A172 (cell line): ENCODE measurements at places on chromosomes 2 and 18. TPM values are rescaled to one million over a fixed set of nuclear protein-coding genes. Genes with fewer than 3 reads are reported as not detected.

DNA sequence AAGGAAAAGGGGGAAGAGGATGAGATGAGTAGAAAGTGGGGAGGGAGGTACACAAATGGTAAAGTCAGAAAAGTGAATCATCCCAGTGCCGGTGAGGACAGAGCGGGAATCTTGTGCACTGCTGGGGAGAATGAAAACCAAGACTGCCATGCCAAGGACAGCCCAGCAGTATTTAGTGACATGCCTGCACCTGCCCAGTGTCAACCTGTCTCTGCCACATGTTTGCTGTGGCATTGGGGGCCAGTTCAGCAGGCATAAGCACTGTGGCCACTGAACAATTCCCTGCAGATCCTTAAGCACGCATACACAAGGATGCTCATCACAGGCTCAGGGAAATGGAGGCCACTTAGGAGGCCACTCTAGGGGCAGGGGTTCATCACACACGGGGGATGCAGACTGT, 5.2 kb upstream of the KCNK3 start:
- no peak for DNase-seq

DNA sequence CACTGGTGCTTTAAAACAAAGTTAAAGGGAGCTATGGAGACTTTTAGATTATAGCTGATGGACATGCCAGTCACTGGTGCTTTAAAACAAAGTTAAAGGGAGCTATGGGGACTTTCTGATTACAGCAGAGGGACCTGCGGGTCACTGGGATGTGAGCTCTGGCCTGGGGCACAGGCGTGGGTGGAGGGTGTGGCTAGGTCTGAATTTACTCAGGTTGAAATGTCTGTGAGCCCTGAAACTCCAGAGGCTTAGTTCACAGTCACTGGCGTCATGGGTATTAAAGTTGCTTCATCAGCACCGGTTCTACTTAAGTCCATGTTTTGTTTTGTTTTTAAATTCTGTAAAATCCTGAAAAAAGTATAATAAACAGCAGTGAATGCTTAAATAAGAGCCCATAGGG, 49.0 kb upstream of the TMEM18 start:
- no peak for DNase-seq

GRCh38 chr2:129936334-129936934, 43.0 kb upstream of the RAB6C start:
- DNase-seq = no peak

DNA sequence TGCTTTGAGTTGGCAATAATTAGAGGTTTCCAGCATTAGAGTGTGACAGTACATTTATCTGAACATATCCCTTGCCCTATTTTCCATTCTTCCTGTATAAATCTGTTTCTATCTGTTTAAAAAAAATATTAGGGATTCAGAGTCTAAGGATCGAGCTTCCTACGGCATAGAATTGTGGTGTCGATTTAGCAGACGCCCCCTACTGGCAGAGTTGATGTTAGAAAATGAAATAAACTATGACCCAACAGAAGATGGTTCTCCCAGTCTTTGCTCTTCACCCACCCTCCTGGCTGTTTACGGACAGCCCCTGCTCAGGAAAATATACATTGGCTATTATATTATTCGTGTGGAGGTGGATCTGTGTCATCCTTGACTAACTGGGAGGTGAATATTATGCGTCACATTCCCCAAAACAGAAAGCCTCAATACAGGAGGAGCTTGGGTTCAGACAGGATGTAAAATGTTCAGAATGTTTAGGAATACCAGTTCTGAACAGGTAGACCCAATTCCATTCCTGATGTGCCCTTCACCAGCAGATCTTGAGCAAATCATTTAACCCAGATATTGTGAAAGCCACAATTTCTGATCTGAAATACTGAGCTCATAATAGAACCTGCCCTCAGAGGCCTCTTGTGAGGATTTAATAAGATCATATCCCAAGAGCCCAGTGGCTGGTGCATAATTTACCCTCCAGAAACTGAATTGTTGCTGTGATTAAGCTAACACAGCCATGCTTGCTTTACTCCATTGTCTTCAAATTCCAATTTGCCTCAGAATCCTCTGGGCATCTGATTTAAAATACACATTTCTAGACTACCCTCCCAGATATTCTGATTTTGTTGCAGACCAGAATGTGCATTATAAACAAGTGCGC, 10.8 kb upstream of the ERMN start:
- peak; percentile 40 for DNase-seq

GRCh38 chr18:54169431-54170403, 54.8 kb downstream of the MBD2 start:
- no peak for DNase-seq

DNA sequence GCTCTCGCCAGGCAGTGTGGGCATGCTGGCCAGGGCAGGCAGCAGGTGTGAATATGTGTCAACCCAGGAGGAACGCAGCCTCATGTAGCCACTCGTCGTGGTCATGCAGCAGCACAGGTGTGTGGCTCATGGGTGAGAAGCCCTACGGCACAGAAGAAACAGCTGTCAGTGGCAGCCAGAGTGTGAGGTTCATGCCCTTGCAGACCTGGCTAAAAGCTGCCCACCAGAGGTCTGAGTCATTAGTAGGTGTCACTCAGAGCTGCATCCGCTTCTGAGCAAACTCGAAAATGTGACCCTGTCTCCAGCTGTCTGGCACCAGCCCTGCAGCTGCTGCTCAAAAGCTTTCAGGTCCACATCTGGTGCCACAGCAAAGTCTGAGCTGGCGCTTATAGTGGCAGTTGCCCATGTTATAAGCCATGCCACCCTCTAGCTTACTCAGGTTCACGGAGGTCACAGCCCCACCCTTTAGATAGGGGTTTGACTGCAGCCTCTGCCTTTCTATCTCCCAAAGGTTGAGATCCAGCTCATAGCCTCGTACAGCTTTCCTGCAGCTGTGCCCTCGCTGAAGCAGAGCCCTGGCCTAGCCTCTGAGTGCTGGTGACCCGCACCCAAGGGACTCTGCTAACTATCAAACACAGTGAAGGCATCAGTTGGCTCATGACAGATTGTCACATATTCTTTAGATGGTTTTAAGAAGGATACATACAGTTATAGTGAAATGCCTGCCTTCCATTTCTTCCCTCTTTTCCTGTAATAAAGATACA, 195.0 kb downstream of the CCDC102B start:
- no peak for DNase-seq

DNA sequence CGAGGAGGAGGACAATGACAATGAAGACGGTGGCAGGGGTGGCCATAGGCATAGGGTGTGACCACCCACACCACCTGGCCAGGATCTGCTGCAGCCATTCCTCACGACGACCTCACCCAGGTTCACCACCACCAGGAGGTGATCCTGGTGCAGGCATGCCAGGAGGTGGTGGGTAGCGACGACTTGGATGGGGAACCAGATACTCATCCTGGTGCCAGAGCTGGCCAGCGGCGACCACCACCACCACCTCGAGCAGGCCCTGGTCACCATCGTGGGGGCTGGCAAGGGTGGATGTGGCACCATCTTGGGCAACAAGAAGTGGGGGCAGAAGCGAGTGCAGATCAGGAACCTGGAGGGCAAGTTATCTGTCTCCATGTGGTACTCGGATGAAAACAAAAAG, 117.1 kb upstream of the NXPH2 start:
- DNase-seq = no peak

- DNase-seq = no peak
These were observed 1178.7 kb downstream of the SUCLG1 start for GRCh38 chr2:83280391-83280790.

- DNase-seq = no peak
These were observed 49.9 kb downstream of the CD8B2 start for GRCh38 chr2:106537047-106537446.

GRCh38 chr2:144049137-144049536, 470.8 kb downstream of the ZEB2 start:
- no peak for DNase-seq

GRCh38 chr2:175180701-175181103, 808 bp downstream of the ATP5MC3 start:
- DNase-seq = peak; percentile 32

DNA sequence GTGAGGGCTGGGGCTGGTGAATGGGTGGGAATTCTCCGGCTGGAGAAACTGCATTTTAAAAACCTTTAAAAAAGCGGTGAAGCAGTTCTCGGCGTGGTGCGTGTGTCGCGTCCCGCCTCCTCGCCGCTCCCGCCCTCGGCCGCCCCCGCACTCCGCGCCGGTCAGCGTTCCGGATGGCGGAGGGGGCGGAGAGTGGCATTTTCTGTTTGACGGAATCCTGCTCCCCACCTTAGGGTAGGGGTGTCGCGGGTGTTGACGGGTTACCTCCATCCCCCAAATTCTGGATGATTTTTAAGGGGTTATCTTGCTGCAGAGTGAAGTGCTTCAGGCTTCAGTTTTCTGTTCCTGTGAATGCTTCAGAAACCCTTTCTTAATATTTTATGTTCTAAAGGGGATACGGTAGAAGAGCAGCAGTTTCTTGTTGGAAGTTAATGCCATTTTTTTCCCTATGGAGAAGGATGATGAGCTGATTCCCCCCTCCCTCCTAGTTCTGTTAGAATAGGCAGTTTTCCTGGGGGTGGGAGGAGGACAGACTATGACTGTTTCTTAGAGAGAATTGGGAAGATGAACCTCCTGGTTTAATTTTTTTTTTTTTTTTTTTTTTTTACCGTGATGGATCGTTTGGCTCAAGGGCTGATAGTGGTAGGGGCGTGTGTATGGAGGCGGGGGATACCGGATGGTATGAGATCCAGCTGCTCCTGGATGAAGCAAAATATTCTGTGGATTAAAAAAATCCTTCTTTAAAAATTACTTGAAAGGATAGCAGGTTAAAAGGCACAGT, 756 bp downstream of the ABI2 start:
- peak; percentile 33 for DNase-seq

DNA sequence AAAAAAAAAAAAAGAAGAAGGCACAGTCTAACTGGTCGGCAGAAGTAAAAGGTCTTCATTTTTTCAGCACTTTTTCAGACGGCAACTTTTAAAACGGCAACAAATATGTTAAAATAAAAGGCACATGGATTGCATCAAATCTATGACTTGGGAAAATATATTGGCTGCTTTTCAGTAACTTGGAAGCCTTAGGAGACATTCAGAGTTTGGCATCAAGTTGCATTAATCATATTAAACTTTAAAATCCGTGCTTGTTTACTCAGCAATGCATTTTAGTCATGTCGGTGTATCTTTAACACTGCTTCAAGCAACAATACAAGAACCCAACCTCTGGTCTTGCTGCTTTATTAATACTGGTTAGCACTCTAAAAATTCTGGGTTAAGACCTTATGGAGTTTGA, 111.1 kb downstream of the MEP1B start:
- no peak for DNase-seq

GRCh38 chr2:233457356-233457755, 103.1 kb downstream of the DGKD start:
- DNase-seq = no peak

GRCh38 chr2:228917220-228917619, 353.9 kb downstream of the PID1 start:
- DNase-seq = peak; percentile 54

- DNase-seq = no peak
These were observed 113.1 kb upstream of the GPC1 start for GRCh38 chr2:240322231-240322955.

DNA sequence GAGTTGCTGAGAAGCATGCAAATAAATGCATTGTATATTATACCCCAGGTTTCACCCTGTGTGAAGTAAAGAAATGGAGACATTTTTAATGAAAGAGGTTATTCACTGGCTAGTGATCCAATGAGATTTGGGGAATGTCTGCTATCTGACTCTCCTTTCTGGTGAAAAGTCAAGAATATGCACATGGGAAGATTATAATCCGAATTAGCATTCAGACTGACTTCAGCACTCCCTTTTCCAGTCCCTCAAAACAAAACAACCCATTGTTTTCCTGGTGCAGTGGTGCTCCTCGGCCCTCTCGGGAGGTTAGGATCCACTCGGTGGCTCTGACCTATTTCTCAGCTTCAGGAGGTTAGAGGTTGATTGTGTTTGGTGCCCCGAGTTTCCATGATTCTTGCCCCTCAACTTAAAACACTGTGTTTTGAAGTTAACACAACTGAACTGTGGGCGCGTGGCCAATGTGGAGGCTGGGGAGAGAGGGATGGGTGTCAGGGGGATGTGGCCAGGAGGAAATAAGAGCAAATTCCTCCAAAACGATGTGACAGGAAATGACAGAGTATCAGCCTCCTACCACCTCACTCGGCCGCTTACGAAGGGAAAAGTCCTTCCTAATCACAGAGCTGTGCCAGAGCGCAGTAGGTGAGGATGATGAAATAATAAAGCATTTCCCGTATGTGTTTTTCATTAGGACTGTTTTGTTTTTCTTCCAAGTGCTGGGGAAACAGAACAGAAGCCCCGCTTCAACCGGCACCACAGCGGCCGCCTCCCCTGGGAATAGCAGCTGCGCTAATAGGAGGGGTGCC, 440.1 kb downstream of the MTX2 start:
- DNase-seq = peak; percentile 88

DNA sequence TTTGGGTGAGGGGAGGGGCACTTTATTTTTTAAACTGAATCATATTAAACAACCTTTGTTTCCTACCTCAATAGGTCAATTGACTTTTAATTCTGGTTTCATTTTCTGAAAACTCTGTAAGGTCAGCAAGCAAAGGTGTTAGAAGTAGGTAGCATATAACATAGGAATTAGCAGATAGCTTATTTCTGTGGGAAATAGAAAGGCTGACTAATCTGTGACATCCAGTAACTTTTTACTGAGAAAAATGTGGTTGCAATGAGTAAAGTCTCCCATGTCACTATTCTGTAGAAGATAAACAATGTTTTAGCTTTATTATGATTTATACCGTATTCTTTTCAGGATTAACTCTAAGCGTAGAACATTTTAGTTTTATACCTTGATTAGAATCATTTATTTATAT, 240.4 kb downstream of the PLCL1 start:
- no peak for DNase-seq

Gene CD226
- total RNA-seq = 0.17 and 0.29 TPM in 2 replicates

Gene CHST9
- total RNA-seq = not detected in 2 replicates

Gene MPHOSPH10
- 46.4 and 64.3 TPM in 2 replicates for total RNA-seq

Gene IL36B
- 0.19 TPM in 1 of 2 replicates, not detected in the other for total RNA-seq

Gene KCNG2
- not detected in 2 replicates for total RNA-seq

Gene GPR35
- 0.17 and 2.7 TPM in 2 replicates for total RNA-seq
